ENCODE measurements at places on chromosomes 6 and 20.

GRCh38 chr6:155126727-155127439 is 131.8 kb downstream of the TIAM2 start:
- DNase-seq = peak; percentile 82

DNA sequence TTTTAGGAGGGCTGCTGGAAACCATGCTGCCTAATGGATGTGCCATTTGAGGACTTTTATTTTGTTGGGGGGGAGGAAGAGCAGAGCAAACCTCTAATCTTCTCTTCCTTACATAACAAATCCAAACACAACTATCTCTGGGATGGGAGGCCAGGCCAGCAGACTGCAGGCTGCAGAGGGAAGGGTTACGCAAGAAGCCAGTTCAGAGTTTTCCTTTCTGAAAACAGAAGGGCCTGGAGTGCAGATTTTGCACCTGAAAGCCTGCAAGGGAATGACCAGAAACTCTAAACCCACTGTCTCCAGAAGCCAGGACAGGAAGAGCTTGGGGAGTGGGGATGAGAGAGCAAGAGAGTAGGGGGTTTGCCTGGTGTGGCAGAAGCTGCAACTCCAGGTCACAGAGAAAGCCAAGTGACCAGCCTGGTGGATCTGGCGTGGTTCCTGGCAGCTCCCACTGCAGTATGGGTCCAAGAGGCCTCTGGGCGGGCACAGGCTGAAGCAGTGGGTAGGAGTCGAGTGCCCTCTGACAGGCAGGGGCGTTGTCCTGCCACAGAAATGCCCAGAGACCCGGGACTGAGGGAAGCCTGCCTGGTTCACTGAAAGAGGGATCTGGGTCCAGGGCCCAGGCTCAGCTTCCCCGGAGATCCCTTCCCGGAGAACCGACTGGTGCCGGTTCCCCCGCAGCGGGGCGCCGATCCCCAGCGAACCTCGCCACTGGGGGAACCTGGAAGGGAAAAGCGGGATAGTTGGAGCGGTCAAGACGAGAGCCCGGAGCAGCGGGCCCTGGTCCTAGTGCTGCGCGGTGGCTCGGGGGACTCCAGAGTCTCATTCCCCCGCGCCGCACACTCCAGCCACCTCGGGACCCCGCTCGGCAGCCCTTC is 6.7 kb downstream of the MAFB start:
- DNase-seq = no peak

GRCh38 chr20:21503345-21503744 is 10.5 kb downstream of the NKX2-2 start:
- peak; percentile 58 for DNase-seq

DNA sequence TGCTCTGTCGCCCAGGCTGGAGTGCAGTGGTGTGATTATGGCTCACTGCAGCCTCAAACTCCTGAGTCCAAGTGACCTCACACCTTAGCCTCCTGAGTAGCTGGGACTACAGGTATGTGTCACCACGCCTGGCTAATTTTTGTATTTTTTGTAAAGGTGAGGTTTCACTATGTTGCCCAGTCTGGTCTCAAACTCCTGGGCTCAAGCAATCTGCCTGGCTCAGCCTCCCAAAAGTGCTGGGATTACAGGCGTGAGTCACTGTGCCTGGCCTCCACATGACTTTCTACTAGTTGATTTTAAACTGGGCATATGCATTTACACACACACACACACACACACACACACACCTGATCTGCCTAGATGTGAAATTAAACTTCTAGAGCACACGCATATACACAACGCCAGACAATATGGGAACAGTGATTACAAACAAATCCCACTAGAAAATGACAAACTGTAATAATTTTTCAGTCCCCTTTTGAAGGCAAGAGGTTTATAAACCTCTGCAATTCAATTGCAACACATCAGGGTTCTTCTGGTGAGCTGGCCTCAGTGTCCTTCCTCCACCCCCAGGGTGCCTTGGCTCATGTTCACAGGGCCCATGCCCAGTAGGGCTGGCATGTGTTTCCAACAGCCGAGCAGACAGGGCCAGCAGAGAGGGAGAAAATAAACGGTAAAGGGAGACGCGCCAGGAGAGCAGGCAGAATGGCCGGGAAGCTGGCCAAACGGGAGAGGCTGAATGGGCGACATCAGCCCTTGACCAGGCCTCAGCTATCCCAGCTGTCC is 31.2 kb downstream of the PARD6B start:
- no peak for DNase-seq

GRCh38 chr6:130893277-130893676 is 66.1 kb downstream of the SMLR1 start:
- DNase-seq = no peak

DNA sequence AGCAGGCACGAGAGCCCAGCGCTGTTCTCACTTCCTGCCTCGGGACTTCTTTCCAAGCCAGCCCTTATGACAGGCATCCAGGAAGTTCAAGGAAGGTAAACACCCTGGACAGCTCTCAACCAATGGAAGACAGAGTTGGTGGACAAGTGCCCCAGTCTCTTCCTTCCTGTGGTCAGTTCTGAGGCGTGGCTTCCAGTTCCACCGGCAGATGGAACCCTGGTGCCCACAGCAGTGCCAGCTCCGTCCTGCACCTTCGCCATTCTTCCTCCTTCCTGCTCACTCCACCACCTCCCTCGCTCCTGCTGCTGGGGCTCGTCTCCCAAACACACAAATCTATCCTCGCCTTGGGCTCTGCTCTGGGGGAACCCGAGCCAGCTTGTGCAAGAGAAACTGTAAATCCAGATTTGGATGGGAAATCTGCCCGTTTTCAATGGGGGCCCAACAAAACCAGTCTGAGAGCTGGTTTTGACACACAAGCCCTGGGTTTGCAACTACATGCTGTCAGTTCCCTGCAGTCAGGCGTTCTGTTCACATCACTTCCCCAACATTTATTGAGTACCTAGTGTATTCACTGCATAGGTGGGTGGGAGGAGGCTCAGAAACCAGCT is 162.7 kb downstream of the GRM4 start:
- no peak for DNase-seq

DNA sequence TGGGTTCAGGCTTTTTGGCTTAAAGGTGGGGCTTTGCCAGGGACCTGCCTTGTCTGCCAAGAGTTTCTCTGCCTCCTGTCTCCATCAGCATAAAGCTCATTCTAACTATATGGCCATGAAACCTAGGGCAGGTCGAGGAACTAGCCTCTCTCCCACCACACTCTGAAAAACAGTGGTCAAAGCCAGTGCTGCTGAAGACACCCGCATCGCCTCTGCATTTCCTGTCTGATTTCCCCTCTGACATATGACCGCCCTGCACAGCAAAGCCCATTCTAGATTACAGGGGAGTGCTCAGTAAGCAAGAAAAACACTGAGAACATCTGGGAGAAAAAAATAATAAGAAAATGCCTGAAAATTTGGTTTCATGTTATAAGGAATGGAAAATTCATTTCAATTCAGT is 573.6 kb downstream of the PRKN start:
- DNase-seq = no peak

GRCh38 chr6:42396720-42397119 is 55.0 kb downstream of the TRERF1 start:
- no peak for DNase-seq

DNA sequence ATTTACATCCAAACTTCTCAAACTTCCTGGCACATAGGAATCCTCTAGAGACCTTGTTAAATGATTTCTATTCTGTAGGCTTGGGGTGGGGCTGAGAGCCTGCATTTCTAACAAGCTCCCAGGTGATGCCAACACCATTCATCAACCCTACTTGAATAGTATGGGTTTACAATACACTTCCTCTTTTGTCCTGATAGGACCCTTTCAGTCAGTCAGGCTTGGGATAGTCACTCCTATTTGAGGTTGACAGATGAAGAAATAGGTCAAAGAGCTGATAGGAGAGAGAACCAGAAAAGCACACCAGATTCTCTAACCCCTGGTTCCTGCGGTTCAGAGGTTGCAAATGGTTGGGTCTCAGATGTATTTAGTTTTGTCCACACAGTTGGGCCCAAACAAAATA is 273.4 kb downstream of the TSHZ2 start:
- DNase-seq = no peak

DNA sequence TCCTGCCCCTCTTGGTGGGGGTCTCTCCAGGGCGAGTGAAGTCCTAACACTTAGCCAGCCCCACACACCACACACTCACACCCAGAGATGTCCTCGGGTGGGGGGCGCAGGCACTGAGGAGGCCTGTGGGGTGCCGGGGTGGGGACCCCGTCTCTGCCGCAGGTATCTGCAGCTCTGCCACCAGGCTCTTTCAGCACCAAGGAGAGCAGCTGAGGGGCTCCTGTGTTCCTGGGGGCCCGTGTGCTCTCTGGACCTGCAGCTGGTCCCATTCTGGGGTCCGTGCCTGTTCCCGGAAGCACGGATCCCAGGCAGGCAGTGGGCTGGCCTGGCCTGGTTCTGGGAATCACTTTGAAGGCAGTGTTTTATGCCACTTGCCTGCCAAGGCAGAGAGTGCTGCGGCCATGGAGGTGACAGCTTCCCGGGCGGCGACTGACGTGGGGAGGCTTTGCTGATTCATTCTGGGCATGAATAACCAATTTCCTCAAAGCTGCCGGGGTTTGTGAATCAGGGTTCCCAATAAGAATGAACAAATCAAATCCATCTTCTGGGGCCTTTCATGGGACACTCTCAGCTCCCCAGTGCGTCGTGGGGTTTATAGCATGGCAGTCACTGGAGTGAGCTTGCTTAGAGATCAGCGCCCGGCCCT is 54.4 kb upstream of the SLCO4A1 start:
- peak; percentile 40 for DNase-seq

DNA sequence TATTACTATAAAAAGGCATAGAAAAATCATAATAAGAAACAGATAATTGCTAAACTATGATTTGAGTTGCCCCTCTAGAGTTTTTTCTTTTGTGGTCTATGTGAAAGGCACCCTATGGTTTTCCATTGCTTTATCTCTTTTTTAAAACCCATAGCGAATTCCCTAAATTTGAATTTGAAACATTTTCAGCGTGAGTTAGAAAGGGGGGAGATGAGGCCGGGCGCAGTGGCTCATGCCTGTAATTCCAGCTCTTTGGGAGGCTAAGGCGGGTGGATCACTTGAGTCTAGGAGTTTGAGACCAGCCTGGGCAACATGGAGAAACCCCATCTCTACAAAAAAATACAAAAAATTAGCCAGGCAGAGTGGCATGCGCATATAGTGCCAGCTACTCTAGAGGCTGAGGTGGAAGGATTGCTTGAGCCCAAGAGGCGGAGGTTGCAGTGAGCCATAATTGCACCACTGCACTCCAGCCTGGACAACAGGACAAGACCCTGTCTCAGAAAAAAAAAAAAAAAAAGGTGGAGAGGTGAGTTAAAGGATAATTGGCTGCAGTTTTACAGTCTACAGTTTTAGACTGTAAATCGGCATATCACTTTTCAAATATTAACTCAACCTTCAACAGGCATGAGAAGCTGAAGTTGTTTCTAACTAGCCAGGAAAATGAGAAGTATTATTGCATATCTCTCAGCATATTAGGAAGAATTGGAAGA is 46.3 kb downstream of the SHLD1 start:
- DNase-seq = no peak

DNA sequence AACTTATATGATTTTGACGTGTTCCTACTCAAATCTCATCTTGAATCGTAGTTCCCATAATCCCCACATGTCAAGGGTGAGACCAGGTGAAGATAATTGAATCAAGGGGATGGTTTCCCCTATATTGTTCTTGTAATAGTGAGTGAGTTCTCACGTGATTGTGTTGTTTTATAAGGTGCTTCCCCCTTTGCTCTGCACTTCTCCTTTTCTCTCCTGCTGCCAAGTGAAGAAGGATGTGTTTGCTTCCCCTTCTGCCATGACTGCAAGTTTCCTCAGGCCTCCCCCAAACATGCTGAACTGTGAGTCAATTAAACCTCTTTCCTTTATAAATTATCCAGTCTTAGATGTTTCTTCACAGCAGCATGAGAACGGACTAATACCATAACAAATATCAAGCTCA is 83.2 kb downstream of the MANEA start:
- no peak for DNase-seq

GRCh38 chr6:35016502-35017321 is 124.4 kb downstream of the TCP11 start:
- DNase-seq = no peak

DNA sequence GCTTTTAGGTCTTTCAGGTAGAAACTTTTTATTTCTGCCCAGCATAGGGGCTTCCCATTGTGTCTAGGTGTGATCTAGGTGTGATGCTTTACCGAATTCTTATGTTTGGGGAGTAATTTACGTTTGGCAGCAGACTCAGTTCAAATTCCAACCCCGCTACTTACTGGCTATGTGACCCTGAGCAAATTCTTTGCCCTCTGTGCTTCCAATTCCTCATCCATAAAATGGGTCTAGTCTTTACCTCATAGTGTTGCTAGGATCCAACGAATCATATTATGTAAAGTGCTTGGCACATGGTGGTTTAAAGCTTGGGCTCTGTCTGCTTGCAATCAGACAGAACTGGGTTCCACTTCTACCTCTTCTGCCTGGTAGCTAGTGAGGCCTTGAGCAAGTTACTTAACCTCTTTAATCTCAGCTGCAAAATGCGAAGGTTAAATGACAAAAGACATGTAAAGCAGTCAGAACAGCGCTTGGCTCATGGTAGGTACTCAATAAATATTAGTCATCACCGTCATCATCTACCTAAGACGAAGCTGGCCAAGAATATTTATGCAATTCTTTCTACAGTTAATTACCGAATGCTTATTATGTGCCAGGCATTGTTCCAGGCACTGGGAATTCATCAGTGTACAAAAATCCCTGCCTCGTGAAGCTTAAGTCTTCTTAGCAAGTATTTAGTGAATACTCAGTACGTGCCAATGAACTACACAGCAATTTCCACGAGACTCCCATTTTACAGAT is 1.0 kb downstream of the NSFL1C start:
- no peak for DNase-seq

- no peak for DNase-seq
Measured at GRCh38 chr20:33785503-33785902, 25.6 kb upstream of the CHMP4B start.

- DNase-seq = no peak
Measured at GRCh38 chr20:59680852-59681251, 76.5 kb downstream of the PHACTR3 start.

- no peak for DNase-seq
Measured at GRCh38 chr6:156497618-156498017, 279.6 kb upstream of the ARID1B start.

DNA sequence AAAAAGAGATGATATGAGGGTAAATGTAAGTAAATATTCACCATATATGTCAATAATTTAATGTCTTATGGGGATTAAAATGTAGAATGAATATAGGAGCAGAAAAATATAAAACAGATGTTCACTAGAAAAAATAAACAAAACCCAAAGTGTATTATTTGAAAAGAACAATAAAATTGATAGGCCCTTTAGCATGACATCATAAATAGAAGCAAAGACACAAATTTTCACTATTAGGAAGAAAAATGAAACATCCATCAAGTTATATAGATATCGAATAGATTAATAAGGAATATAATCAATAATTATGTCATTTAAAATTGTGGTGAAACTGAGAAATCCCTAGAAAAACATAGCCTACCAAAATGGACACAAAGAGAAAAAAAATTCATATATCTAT is 40.1 kb upstream of the GMDS start:
- no peak for DNase-seq

GRCh38 chr6:107652526-107653182 is 162.7 kb downstream of the SOBP start:
- no peak for DNase-seq

- no peak for DNase-seq
Measured at GRCh38 chr6:61538801-61539200, 747.2 kb downstream of the KHDRBS2 start.
